ENCODE measurements at places on chromosomes 4 and X.
A peak's percentile ranks its signal among the peaks of the same experiment; 100 is the strongest.

DNA sequence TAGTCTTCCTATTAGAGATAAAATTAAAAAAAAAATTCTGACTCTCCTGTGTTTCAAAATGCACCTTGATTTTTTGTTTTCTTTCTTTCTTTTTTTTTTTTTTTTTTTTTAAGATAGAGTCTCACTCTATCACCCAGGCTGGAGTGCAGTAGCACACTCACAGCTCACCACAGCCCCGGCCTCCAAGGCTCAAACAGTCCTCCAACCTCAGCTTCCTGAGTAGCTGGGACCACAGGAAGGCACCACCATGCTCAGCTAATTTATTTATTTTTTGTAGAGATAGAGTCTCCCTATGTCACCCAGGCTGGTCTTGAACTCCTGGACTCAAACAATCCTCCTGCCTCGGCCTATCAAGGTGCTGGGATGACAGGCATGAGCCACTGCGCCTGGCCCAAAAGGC lies 41.1 kb upstream of the TMEM184C start:
- DNase-seq: no peak

DNA sequence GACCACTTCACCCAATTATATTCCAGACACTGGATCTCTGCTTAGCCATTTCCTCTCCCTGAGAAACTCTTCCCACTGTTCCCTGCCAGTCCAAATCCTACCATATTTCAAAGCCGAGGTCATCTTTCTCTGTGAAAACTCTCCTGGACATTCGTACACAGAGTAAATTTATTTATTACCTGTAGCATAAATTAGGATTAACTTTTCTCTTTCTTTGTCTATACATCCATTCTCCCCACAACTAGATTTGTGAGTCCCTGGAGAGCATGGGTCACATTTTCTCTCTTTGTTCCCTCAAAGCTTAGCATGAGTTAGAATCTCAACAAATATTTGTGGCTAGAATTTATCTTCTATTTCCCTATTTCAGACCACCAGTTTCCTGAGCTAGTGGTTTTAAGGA lies 27.8 kb upstream of the SMIM10 start:
- no peak for DNase-seq

DNA sequence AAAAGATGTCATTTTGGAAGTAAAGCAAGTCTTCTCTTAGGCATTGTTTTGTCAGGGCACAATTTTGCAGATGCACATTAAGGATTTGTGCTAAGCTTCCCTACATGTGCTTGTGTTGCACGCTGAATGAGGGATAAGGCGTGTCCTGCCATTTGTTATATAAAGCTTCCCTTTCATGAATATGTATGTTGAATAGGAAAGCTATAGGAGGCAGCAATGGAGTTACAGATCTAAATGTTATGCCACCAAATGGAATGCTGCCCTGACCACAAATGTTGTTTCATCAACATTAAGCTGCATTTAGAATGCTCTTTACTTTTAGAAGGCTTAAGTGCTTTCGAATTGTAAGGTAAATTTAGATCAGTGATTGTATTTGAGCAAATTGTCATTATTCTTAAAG lies 20.9 kb downstream of the SGMS2 start:
- DNase-seq: no peak

- DNase-seq: no peak
These were observed 94.5 kb downstream of the RASGEF1B start for GRCh38 chr4:81377191-81377590.

GRCh38 chr4:47340914-47341313 lies 122.6 kb downstream of the COMMD8 start:
- DNase-seq: no peak

DNA sequence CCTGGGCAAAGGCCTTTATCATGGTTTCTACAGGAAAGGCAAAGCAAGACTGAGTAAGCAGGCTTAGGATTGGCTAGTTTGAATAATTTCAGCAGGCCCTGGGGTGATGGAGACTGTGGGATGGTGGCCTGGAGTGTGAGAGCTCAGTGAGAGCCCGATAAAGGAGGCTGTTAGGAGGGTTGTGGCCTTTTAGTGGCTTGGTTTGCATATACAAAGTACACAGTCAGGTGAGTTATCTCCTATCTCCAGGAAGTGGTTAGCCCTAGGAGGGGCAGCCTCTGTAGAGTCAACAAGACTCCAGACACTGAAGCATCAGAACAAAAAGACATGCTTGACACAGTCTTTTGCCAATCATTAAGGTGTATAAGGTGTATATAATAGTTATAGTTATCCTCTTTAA lies 157.2 kb downstream of the CFAP299 start:
- no peak for DNase-seq

DNA sequence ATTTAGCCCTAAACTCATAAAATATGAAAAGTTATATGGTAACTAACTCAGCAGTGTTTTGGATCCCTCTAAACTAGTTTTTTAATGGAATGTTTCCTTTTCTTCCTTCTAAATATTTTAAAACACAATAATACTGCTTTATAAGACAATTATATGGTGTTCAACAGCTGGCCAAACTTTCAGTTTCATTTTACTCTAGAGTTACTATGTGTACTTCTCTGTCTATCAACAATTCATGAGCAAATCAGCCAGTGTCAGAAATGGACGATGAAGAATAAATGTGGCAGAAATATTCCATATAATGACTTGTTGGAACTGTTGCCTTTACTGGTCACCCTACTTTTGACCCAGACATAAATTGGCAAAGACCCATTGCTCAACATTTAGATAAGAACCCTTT lies 64.8 kb upstream of the CXXC4 start:
- no peak for DNase-seq

DNA sequence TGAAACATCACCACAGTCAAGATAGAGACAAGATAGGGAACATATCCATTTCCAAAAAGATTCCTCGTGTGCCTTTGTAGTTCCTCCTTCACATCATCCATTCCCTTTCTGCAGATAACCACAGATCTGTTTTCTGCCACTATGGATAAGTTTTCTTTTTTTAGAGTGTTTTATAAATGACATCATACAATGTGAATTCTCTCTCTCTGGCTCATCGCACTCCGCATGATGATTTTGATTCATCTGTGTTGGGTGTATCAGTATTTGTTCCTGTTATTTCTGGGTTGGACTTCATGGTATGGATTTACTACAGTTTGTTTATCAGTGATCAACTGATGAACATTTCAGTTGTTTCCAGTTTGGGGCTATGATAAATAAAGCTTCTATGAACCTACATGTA lies 23.2 kb upstream of the ANXA3 start:
- no peak for DNase-seq

- DNase-seq: no peak
These were observed 7.4 kb upstream of the TBC1D25 start for GRCh38 chrX:48532161-48532560.

- DNase-seq: no peak
These were observed 144.4 kb downstream of the NHS start for GRCh38 chrX:17519358-17519757.

- no peak for DNase-seq
These were observed 93.1 kb downstream of the PCDH19 start for GRCh38 chrX:100316987-100317386.

DNA sequence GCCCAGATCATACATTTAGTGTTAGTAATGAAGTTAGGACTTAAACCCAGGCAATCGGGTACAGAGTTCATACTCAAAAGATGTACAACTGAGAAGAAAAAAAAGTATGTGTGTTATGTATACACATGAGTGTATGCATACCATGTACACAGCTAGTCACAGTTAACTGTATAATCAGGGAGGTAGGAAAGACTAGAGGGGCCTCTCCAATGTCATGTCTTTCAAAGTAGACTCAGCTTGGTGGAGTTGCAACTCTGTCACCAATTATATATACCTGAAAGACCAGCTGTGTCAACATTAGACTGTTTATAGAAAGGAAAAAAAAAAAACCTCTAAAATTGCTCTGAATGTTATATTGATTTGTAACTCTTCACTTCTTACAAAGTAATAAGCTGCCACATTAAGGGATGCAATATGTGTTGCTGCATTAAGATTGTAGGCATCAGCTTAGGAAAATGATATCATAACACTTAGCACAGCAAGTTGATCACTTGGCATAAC lies 167.5 kb downstream of the DCTD start:
- DNase-seq: no peak

- no peak for DNase-seq
These were observed 67.3 kb downstream of the SHISA3 start for GRCh38 chr4:42464550-42465094.

DNA sequence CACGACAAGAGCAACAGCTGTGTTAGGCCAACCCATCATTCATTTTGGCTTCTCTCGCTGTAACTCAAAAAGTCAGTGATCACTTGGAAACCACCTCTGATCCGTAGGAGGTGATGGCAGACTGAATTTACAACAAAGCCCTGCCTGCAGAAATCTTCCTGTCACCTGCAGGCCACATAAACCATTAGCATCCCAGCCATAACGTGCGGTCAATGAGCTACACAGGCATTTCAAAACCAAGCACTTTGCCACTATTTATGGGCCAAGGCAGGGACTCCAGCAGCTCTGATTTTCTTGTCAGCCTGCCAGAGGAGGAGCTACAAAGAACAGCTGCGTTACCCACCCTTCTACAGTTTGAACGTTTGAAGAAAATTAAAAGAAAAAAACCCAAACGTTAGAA lies 228.1 kb upstream of the PPARGC1A start:
- no peak for DNase-seq

- DNase-seq: no peak
These were observed 284.8 kb downstream of the UNC5C start for GRCh38 chr4:95263960-95264359.

DNA sequence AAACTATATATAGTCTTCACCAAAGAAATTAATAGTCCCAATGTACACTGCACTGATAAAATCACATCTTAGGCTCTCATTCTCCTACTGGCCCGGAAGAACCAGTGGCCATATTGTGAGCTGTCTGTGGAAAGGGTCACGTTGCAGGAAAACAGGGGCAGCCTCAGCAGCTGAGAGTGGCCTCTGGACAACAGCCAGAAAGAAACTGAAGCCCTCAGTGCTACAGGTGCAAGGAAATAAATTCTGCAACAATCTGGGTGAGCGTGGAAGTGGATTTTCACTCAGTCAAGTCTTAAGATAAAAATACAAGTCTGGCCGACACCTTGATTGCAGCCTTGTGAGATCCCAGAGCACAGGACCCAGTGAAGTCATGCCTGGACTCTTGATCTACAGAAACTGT lies 3.2 kb upstream of the SLC25A14 start:
- no peak for DNase-seq

DNA sequence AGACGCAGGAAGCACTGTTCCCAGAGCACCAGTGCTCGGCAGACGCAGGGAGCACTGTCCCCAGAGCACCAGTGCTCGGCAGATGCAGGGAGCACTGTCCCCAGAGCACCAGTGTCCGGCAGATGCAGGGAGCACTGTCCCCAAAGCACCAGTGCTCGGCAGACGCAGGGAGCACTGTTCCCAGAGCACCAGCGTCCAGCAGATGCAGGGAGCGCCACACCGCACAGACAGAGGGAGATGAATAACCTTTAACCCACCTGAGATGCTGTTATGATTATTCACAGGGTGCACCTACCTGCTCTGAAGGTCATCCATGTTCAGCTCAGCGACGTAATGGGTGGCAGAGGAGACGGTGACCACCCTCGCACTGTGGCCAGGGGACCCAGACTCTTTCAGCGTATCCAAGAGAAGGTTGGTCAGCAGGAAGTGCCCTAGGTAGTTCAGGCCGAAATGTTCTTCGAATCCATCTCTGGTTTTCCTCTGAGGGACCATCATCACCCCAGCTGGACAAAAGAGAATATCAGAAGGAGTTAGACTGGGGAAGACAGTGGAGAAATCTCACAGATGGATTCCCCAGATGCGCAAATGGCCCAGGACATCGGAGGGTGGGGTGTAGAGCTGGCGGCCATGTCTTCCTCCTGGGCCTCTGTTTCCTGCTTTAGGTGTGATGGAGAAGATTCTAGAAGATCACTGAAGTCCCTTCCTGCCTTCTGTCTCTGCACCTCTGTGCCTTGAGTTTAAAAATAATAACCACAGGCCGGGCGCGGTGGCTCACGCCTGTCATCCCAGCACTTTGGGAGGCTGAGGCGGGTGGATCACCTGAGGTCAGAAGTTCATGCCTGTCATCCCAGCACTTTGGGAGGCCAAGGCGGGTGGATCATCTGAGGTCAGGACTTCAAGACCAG lies 234.1 kb downstream of the DHRSX start:
- no peak for DNase-seq

GRCh38 chrX:15465347-15465746 lies 27.8 kb downstream of the PIR start:
- peak; percentile 42 for DNase-seq

GRCh38 chrX:46500054-46500453 lies 45.2 kb downstream of the ZNF674 start:
- no peak for DNase-seq

DNA sequence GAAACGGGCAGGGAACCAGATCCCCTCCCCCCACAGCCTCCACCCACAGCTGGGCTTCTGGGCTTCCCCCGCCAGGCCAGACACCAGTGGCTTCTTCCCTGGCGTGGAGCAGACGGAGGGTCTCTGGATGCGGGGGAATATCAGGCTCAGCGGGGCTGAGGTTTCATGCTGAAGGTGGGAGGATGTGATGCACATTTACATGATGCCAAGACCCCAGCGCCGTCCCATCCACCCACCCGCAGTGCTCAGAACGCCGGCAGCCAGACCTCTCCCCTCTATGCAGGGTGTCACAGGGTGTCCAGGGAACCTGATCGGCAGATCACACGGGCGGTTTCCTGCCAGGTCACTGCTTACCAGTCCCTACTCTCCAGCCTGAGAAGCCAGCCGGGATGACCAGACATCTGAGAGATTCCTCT lies 12.8 kb upstream of the TNIP2 start:
- no peak for DNase-seq

Measured in RPMI8226 (cell line).